ENCODE measurements at places on chromosomes 5 and 9. TPM values are rescaled to one million over a fixed set of nuclear protein-coding genes. Genes with fewer than 3 reads are reported as not detected.

RPS23 gene
- 1,829 TPM for total RNA-seq

SH3TC2 gene
- total RNA-seq: 2.5 TPM

C6 gene
- total RNA-seq: 0.05 TPM

TRIM23 gene
- total RNA-seq: 6.9 TPM

SH3PXD2B gene
- 41.1 TPM for total RNA-seq

PPP3R2 gene
- not detected for total RNA-seq

FAM221B gene
- not detected for total RNA-seq

IL5 gene
- total RNA-seq: not detected

PSD2 gene
- total RNA-seq: not detected

CACNA1B gene
- 0.41 TPM for total RNA-seq

OLFML2A gene
- total RNA-seq: 4.0 TPM

PCDHB11 gene
- total RNA-seq: 0.58 TPM

FYB1 gene
- not detected for total RNA-seq

All from glomerular endothelial cell (primary cell).